ENCODE measurements at places on chromosomes 16 and 17.

GRCh38 chr17:51745993-51746392 lies 412.5 kb downstream of the CA10 start:
- H3K27ac ChIP-seq, result no peak overlapping the region
- H3K4me3 ChIP-seq, result no peak overlapping the region
- H3K27me3 ChIP-seq, result no peaks in the 10 kb centered on the region
- no peaks in the 10 kb centered on the region for H3K36me3 ChIP-seq

DNA sequence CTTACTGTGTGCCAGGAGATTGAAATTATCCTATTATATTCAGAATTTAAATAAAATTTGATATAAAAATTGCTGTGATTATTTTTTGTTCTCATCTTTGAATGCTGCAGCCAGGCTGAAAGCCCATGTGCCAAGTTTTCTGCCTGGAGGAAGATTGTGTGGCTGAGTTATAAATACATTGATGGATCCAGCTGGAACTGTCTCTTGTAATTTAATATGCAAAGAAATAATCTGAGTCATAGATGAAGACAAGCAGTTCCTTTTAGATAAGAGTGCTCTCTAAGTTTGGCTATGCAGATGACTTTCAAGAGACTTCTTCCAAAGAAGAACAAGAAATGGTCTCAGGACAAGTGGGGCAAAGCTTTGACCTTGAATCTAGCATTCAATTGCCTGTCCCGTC lies 871.0 kb downstream of the CDH11 start:
- H3K4me3 ChIP-seq, result no peak overlapping the region
- H3K27me3 ChIP-seq, result no peaks in the 10 kb centered on the region
- H3K4me1 ChIP-seq, result no peaks in the 10 kb centered on the region

DNA sequence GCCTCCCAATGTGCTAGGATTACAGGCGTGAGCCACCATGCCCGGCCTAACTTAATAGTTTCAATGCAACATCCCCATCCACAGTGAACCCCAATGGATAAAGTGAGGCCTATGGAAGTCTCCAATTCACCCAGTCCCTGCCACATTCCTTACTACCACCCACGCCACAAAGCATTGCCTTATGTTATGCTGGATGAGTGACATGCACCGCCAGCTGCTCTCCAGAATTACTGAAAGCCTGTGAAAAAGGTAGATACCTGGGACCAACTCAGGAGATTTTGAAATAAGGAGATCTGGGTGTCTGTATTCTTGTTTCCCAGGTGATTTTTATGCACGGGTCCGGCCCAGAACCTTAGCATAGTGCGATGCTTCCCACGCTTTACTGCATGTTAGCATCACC lies 16.9 kb upstream of the GAS7 start:
- H3K36me3 ChIP-seq, result no peaks in the 10 kb centered on the region
- DNase-seq, result no peak
- H3K27me3 ChIP-seq, result no peaks in the 10 kb centered on the region
- H3K4me1 ChIP-seq, result peaks cover 2% of the 10 kb centered on the region
- H3K4me3 ChIP-seq, result no peak overlapping the region
- H3K27ac ChIP-seq, result no peak overlapping the region

DNA sequence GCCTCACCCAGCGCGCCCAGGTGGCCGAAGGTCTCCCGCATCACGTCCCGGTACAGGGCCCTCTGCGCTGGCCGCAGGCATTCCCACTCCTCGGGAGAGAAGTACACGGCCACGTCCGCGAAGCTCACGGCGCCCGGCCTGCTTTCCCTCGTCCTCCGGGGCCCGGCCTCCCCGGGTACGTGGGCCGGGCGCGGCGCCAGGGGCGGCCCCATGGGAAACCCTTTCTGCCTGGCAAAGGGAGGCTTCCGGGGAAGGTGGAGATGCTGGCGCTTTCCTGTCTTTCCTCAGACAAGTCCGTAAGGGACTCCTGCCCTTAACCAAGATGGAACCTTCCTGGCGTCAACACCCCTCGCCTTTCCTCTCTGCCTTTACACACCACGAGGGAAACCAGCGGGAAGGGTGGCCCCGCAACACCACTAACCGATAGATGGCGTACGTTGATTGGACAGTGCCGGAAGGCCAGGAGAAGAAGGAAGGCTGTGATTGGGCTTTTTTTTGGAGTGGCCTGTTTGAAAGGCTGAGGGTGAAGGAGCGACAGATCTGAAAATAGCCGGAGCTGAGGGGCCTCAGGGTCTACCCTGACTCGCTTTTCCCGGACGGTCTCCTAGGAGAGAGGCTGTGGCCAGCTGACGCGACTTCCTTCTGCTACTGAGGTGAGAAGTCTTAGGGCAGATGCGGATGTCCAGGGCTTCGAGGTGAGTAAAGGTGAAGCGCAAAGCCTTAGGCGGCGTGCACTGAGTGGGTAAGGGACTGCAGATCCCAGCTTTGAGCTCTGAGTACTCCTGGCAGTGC lies at the start of gene ZNF785:
TSS of gene ZNF785 (minus strand) at position 298 of the 792 bp plus-strand sequence. CDS start at position 212, 86 bp downstream.
- no peaks in the 10 kb centered on the region for H3K27me3 ChIP-seq
- H3K4me3 ChIP-seq, result peak within 1 kb of the TSS; percentile 58
- peak; percentile 99 for DNase-seq
- peaks cover 3% of the 10 kb centered on the region for H3K4me1 ChIP-seq
- H3K36me3 ChIP-seq, result peaks cover 24% of the 10 kb centered on the region

GRCh38 chr16:181565-182021 lies 1.3 kb downstream of the HBQ1 start:
- H3K4me1 ChIP-seq, result peaks cover 5% of the 10 kb centered on the region
- H3K36me3 ChIP-seq, result peaks cover 9% of the 10 kb centered on the region
- H3K27me3 ChIP-seq, result peaks cover 25% of the 10 kb centered on the region
- H3K4me3 ChIP-seq, result no peak overlapping the region

DNA sequence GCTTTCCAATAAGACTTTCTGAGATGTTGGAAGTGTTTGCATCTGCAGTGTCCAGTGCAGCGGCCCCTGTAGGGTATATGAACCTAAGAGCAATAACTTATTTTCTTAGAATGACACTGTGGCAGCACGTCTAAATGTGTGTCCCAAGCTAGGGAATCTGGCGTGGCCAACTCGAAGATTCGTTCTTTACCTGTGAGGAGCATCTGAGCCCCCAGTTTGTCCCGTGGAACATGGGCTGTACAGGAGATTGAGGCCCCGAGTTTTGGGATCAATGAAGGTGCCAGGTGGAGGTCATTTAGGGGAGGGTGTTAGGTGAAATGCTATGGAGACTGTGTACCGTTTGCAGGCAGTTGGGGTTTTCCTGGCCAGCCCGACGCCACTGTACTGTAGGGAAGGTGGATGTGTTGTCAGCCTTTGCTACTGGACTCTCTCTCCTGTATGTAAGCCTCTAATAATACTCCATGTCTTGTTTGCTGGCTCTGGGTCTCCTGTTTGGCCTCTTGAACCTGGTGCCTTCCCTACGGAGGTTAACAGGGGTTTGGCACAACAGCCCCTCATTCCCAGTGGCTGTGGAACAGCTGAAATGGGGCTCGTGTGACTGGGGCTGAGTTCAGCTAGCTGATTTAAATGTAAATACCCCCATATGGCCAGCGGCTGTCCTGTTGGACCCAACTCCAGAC lies 45.5 kb upstream of the SDK2 start:
- no peak overlapping the region for H3K27ac ChIP-seq
- no peak overlapping the region for H3K4me3 ChIP-seq
- no peak for DNase-seq
- no peaks in the 10 kb centered on the region for H3K36me3 ChIP-seq
- H3K27me3 ChIP-seq, result no peaks in the 10 kb centered on the region

- H3K36me3 ChIP-seq, result no peaks in the 10 kb centered on the region
- peak overlapping the region; percentile 46 for H3K4me3 ChIP-seq
- DNase-seq, result no peak
- H3K27me3 ChIP-seq, result no peaks in the 10 kb centered on the region
- H3K27ac ChIP-seq, result peak overlapping the region; percentile 22
Observed at GRCh38 chr17:8294814-8295316, 335 bp downstream of the SLC25A35 start.

GRCh38 chr17:4600563-4600962 lies 16.2 kb downstream of the SMTNL2 start:
- H3K27ac ChIP-seq, result no peak overlapping the region
- H3K4me1 ChIP-seq, result peaks cover 20% of the 10 kb centered on the region
- peaks cover 14% of the 10 kb centered on the region for H3K27me3 ChIP-seq

DNA sequence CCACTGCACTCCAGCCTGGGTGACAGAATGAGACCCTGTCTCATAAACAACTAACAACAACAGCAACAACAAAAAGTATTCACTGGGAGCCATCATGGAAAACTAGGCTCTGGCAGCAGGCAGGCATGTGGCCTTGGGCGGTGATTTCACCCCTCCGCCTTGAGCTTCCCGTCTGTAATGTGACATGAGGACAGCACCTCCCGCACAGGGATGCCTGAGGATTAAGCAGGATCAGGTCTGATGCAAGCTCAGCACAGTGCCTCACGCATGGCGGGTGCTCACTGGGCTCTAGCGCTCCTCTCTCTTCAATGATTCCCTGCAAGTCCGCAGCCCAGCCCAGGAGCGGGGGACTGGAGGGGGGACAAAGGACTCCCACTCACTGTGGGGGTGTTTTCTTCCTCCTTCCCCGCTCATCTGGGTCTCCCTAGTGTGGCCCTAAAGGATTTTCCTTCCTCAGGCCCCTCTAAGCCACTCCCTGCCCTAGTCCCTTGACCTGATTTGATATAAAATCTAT lies 2.8 kb downstream of the PLCD3 start:
- H3K27ac ChIP-seq, result no peak overlapping the region
- peaks cover 37% of the 10 kb centered on the region for H3K4me1 ChIP-seq
- H3K4me3 ChIP-seq, result no peak overlapping the region

- no peaks in the 10 kb centered on the region for H3K36me3 ChIP-seq
Observed at GRCh38 chr16:60225541-60225940, 1491.4 kb upstream of the GOT2 start.

- no peaks in the 10 kb centered on the region for H3K36me3 ChIP-seq
- H3K27ac ChIP-seq, result peak overlapping the region; percentile 77
- no peaks in the 10 kb centered on the region for H3K27me3 ChIP-seq
- H3K4me3 ChIP-seq, result no peak overlapping the region
- peaks cover 29% of the 10 kb centered on the region for H3K4me1 ChIP-seq
Observed at GRCh38 chr16:86664522-86665318, 86.4 kb downstream of the FOXL1 start.

GRCh38 chr17:35433075-35433894 lies 985 bp upstream of the SLFN12 start:
- peak overlapping the region; percentile 92 for H3K27ac ChIP-seq
- H3K4me3 ChIP-seq, result peak overlapping the region; percentile 59
- H3K4me1 ChIP-seq, result peaks cover 1% of the 10 kb centered on the region
- H3K36me3 ChIP-seq, result no peaks in the 10 kb centered on the region
- no peaks in the 10 kb centered on the region for H3K27me3 ChIP-seq
- peak; percentile 100 for DNase-seq

- H3K36me3 ChIP-seq, result no peaks in the 10 kb centered on the region
- H3K4me1 ChIP-seq, result no peaks in the 10 kb centered on the region
- H3K27ac ChIP-seq, result no peak overlapping the region
- peaks cover 80% of the 10 kb centered on the region for H3K27me3 ChIP-seq
- no peak for DNase-seq
- H3K4me3 ChIP-seq, result no peak overlapping the region
Observed at GRCh38 chr17:42055027-42055426, 4.6 kb upstream of the C17orf113 start.

DNA sequence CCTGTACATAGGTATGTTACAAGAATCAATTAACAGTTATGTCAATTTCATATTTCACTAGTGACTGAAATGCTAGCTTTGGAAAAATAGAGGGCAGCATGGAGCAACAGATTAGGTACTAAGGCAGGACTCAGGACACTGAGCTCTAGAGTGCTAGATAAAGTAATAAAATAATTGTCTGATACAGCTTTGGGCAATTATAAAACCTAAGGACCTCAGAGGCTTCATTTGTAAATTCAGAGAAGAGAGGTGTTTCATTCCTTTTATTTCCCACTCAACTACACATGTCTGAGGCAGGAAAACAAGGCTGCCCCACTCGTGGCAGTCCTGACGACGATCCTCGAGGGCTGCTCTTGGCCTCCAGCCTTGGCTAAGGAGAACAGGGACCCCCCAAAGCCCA lies 81.5 kb downstream of the CA4 start:
- no peaks in the 10 kb centered on the region for H3K27me3 ChIP-seq
- no peak overlapping the region for H3K4me3 ChIP-seq
- no peak overlapping the region for H3K27ac ChIP-seq
- peak; percentile 39 for DNase-seq
- peaks cover 2% of the 10 kb centered on the region for H3K4me1 ChIP-seq

- DNase-seq, result peak; percentile 12
- H3K4me1 ChIP-seq, result no peaks in the 10 kb centered on the region
- H3K4me3 ChIP-seq, result no peak overlapping the region
- H3K27me3 ChIP-seq, result peaks cover 2% of the 10 kb centered on the region
- H3K27ac ChIP-seq, result no peak overlapping the region
- no peaks in the 10 kb centered on the region for H3K36me3 ChIP-seq
Observed at GRCh38 chr16:71373073-71373472, 14.6 kb downstream of the CALB2 start.

DNA sequence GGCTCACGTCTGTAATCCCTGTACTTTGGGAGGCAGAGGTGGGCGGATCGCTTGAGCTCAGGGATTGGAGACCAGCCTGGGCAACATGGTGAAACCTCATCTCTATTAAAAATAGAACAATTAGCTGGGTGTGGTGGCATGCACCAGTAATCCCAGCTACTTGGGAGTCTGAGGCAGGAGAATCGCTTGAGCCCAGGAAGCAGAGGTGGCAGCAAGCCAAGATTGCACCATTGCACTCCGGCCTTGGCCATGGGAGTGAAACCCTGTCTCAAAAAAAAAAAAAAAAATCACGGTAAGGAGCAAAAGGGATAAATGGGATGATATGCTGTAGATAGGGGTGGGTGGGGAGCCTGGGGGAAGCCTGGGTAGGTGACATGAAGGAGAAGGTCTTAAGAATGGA lies 20.4 kb upstream of the TMEM98 start:
- peaks cover 3% of the 10 kb centered on the region for H3K27me3 ChIP-seq
- no peaks in the 10 kb centered on the region for H3K36me3 ChIP-seq
- H3K4me3 ChIP-seq, result no peak overlapping the region
- H3K27ac ChIP-seq, result no peak overlapping the region
- DNase-seq, result no peak

GRCh38 chr17:74245145-74245831 lies 28.7 kb upstream of the DNAI2 start:
- H3K36me3 ChIP-seq, result no peaks in the 10 kb centered on the region
- no peaks in the 10 kb centered on the region for H3K27me3 ChIP-seq
- H3K4me1 ChIP-seq, result no peaks in the 10 kb centered on the region
- no peak overlapping the region for H3K4me3 ChIP-seq

DNA sequence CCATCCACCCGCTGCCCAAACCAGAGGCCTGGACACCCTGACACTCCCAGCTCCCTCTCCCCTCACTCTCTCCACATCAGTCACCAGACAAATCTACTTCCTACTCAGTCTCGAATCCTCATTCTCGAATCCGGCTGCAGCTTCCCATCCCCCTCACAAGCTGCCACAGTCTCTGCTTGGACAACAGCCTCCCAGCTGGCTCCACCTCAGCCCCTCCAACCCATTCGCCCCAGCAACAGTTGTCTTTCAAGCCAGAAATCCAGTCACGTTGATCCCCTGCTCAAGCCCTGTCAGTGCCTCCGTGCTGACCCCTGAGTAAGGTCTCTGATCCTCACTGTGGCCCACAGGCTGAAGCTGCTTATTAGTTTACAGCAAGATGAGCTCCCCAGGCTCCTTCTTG lies 44.2 kb upstream of the MTSS2 start:
- no peaks in the 10 kb centered on the region for H3K27me3 ChIP-seq
- no peak overlapping the region for H3K4me3 ChIP-seq
- peaks cover 17% of the 10 kb centered on the region for H3K4me1 ChIP-seq
- DNase-seq, result no peak

GRCh38 chr17:70390049-70390448 lies 220.7 kb downstream of the KCNJ2 start:
- no peaks in the 10 kb centered on the region for H3K36me3 ChIP-seq
- no peaks in the 10 kb centered on the region for H3K4me1 ChIP-seq
- no peak for DNase-seq
- H3K27ac ChIP-seq, result no peak overlapping the region
- no peak overlapping the region for H3K4me3 ChIP-seq
- no peaks in the 10 kb centered on the region for H3K27me3 ChIP-seq

GRCh38 chr17:21425736-21426135 lies 49.6 kb downstream of the KCNJ12 start:
- no peak overlapping the region for H3K27ac ChIP-seq
- no peak overlapping the region for H3K4me3 ChIP-seq
- no peaks in the 10 kb centered on the region for H3K36me3 ChIP-seq
- H3K4me1 ChIP-seq, result peaks cover 15% of the 10 kb centered on the region
- no peaks in the 10 kb centered on the region for H3K27me3 ChIP-seq

Data from IMR-90 (cell line).